NCI-H774 (cell line): ENCODE measurements at places on chromosomes 5 and 9.
A peak's percentile ranks its signal among the peaks of the same experiment; 100 is the strongest.

GRCh38 chr9:93183663-93184431, at the start of gene WNK2:
WNK2 (plus strand) TSS chr9:93184139; CDS start chr9:93184930, 791 bp downstream.
- DNase-seq: peak; percentile 47

- no peak for DNase-seq
These were observed 69.4 kb downstream of the PPIC start for GRCh38 chr5:122967085-122967484.

GRCh38 chr5:16687898-16688297, 71.1 kb upstream of the RETREG1 start:
- DNase-seq: no peak

GRCh38 chr9:136656183-136656738, 6.5 kb upstream of the EGFL7 start:
- DNase-seq: no peak

- DNase-seq: no peak
These were observed 62.1 kb upstream of the VLDLR start for GRCh38 chr9:2559192-2560152.

- peak; percentile 35 for DNase-seq
These were observed 33.9 kb downstream of the TRIP13 start for GRCh38 chr5:926417-927171.

- no peak for DNase-seq
These were observed 43.7 kb upstream of the HAND1 start for GRCh38 chr5:154521756-154522155.
